NT2/D1 (cell line): ENCODE measurements at places on chromosomes 6 and 20.

DNA sequence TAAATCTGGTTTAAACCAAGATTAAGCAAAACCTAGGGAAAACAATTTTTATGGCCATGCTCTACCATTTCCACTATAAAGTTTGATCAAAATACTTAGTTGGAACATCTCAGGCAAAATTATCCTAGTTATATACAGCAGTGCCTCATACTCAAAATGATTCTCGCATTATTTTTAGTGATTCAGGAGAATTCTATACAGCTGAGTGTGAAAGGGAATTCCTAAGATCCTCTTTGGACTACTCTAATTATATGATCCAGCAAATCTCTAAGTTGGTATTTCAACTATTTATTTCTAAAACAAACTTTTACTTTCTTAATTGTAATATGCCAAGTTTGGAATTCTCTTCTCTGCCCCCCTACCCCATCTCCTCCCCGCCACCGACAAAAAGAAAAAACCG lies 8.6 kb downstream of the DTNBP1 start:
- no peak for DNase-seq

- DNase-seq = peak; percentile 13
Measured at GRCh38 chr6:56842686-56843475, 112.0 kb upstream of the BEND6 start.

DNA sequence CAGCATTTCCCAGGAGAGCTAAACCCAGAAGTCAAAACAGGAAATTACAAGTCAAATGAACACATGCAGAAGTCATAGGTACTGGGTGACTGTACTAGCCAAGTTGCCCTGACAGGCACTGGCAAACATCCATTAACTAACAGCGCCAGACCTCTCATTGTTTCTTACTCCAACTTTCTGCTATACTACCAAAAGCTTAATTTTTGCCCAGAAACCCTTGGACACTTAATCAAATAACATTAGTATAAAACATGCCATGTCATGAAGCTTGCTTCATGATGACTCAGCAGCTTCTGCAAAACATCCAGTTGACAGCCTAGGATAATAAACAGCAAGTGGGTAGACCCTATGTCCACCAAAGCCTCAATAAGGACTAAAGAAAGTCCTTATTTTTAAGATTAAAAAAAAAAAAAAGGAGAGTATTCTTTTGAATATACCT lies 3.5 kb downstream of the NUP153 start:
- no peak for DNase-seq

DNA sequence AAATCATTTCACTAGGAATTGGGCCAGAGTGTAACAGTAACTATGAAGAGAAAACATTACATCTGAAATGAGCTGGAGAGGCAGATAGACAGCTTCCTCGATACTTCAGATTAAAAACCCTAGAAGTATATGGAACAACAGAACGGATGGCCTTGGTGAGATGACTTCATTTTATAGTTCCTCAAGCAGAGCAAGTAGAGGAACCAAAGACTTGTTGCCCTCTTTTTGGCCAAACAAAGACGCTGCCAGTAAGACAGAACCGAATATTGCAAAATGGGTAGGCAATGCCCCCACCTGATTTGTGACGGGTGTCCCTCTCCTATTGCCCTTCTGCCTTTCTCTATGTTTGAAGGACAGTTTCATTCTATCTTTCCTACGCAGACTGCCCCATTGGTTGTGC lies 53.5 kb downstream of the AGPAT4 start:
- no peak for DNase-seq

GRCh38 chr6:32168350-32168749 lies 4.0 kb downstream of the EGFL8 start:
- no peak for DNase-seq

DNA sequence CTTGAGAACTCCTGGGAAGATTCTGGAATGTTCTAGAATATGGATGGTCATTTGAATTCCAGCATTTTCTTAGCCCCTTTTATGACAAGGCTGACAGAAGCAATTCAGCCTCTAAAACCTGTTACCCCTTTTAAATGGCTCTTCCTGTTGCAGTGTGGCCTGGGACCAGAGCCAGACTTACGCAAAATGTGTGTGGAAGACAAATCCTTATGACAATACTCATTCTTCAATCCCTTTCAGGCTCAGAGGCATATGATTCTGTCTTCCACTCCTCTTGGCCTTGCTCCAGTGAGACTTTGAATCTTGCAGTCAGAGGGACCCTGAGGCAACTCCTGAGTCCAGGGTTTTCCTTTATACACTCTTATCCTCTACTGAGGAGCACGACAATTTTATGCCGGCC lies 287.0 kb downstream of the CLIC5 start:
- DNase-seq = no peak

GRCh38 chr6:119027465-119027864 lies 51.0 kb downstream of the FAM184A start:
- no peak for DNase-seq

DNA sequence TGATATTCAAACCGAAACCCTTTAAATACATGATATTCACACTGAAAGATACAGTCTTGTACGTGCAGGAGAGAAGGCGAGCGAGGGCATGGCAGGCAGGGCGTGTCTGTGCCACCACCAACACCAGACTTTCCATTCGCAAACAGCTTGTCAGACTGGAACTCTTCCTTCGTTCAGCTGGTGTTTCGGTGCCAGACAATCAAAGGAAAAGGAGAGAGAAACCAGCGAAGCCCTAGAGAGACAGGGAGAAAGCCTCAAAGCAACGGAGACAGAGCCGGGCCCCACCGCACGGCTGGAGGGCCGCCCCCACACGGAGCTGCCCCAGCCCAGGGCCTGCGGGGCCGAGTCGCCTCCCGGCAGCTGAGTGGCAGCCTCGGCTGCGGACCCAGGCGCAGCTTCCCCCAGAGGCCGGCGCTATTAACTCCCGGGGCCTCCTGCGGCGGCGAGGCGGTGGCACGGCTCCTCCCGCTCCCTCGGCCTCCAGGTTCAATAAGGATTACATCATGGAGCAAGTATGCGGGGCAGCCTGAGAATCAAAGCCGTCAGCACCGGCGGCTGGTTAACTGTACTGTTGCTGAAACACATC lies 32.1 kb upstream of the NR2E1 start:
- peak; percentile 84 for DNase-seq

DNA sequence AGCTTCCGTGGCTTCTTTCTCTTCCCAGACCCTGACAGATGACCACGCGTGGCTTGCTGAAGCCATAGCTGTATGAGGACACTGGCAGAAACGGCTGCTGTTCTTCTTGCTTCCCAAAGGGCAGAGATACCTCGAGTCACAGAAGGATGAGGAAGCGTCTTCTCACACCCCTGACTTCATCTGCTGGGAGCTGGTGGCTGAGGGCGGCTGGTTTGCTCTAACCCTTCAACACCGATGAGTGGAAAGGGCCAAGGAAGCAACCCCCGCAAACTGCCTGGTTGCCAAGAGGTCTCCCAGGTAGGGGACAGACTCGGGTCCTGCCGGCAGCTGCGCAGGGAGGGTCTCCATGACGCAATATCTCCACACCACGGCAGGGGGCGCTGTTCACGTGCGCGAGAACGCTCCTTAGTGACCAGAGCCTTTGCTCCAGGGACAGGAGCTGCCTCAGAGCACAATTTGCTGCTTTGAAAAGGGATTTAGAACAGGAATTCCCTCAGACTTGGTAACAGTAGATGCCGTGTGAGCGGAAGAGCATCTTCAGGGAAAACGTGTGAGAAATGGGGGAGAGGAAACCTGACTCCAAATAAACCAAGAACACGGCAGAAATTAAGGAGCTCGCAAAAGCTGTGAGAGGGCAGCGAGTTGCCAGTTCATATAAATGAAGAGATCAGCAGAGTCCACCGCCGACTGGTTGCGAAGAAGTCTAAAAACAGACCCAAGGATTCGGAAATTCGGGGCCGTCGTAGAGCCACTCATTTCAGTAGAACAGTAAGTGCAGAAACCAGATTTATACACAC lies 80.2 kb downstream of the ERMARD start:
- DNase-seq = peak; percentile 58

DNA sequence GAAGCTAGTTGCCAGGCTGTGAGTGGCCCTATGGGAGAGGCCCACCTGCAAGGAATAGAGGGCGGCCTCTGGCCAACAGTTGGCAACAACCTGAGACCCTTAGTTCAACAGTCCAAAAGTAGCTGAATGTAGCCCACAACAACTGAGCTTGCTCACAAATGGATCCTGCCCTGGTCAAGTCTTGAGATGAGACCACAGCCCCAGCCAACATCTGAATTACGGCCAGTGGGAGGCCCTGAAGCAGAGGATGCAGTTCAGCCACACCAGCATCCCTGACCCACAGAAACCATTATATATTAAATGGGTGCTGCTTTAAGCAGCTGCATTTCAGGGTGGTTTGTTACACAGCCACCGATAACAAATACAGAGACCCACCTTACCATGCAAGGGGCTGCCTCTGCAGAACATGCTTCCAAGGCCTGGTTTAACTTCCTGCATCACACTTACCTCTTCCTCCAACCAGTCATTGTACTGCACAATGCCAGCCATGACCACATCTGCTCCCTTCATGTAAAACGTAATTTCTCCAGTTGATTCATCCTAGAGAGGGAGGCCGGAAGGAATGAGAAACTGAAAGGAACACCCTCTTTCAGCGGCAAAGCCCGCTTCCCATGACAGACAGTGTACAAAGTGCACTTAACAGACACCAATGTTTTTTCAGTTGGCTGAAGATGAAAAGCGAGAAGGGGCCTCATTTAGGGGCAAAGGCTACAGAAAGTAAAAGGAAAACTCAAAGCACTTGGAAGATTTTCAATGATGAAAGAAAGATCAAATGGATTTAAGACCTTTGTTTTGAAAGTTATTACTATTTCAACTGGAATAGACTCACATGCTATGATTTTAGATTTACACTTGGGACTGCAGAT lies 86.2 kb upstream of the NFATC2 start:
- DNase-seq = no peak

GRCh38 chr20:63884506-63885263 lies 10.2 kb upstream of the DNAJC5 start:
- DNase-seq = no peak

- DNase-seq = no peak
Measured at GRCh38 chr6:77397561-77397960, 65.7 kb downstream of the HTR1B start.

DNA sequence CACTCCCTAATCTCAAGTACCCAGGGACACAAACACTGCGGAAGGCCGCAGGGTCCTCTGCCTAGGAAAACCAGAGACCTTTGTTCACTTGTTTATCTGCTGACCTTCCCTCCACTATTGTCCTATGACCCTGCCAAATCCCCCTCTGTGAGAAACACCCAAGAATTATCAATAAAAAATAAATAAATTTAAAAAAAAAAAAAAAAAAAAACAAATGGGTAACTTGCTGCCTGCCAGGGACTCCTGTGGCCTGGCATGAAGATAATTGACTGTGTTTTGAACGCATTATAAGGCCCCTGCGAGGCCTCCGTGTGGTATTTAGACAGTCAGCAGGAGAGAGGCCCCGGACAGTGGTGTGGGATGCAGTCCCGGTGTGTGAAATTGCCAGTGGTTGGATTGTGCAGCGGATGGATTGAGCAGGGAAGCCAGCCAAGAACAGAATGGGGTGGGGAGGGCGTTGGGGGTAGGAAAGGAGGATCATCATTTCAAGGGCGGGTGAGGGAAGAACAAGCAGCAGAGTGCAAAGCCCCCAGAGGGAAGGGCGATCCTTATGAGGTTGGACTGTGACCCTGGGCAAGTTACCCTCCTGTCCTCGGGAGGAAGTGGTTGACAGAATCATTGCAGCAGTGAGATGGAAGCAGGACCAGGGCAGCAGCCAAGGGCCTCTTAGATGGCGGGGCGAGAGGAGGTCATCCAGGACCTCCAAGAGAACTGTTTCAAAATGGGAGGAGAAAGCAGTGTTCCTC lies 43.3 kb downstream of the PPARD start:
- no peak for DNase-seq

DNA sequence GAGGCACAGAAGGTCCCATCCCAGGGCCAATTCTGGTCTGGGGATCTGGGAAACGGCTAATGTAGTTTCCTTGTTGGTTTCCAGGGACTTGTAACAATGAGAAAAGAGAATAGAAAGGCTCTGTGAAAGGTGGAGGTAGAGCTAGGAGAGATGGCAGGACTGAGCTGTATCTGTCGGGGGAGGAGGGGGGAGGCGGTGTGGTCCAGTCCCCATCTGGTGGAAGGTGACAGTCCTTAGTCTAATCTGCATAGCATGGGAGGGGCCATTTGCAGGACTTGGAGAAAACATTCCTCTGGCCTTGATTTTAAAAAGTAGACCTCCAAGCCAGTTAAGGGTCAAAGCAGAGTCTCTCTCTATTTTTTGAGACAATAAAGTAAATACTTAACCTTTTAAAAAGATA lies 137.1 kb downstream of the DNAH8 start:
- DNase-seq = no peak

GRCh38 chr6:7176208-7176607 lies 68.4 kb downstream of the RREB1 start:
- DNase-seq = no peak

GRCh38 chr6:89580997-89581666 lies 57.4 kb downstream of the LYRM2 start:
- no peak for DNase-seq

DNA sequence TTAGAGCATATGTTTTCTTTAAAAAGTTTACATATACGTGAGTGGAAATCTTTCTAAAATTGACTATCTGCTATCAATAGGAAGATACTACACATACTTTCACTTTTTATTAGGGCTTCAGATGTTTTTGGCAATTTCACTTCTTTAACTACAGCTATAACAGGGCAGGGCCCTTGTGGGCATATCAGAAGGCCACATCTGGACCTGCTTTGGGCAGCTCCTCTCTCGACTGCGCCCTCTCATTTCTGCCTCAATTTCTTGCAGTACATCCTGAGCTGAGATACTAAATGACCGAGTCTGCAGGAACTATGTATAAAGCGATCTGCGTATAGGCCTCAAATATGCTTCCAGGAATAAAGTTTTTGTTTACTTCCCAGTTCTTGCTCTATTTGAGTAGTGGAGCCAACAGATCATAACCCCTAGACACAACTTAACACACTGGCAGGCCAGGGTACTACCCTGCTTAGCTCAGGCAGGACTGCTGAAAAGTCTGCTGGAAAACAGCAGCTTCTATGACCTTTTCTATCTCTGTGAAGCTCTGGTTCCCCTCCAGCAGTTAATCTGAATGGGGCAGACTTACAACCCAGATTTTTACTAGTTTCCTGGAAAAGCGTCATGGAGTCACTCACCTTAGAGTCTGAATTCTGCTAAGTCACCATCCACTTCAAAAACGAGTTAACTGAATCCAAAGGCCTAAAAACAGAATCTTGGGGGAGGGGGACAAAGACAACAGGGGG lies 12.7 kb downstream of the GCLC start:
- no peak for DNase-seq

- peak; percentile 52 for DNase-seq
Measured at GRCh38 chr20:8811801-8812594, 256.9 kb upstream of the PLCB4 start.

DNA sequence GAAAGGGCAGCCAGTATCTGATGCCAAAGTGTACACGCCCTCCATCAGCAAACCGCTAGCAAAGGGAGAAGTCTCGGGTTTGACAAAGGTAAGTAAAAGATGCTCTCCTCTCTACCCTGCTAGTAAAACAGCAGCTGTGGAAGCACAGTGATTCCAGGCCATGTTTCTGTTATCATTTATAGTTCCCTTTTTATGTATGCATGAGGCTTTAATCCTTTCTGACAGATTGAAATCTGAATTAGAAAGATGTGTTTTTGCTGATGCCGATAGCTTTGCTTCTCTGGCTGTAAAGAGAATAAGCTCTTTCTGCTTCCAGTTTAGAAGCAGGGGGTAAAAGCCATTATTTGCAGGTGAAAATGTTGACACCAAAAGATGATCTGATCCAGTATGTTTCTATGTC lies 392.4 kb upstream of the SOX4 start:
- DNase-seq = no peak

- DNase-seq = no peak
Measured at GRCh38 chr20:59242714-59243626, 57.4 kb upstream of the EDN3 start.

GRCh38 chr6:96649926-96650325 lies 87.0 kb downstream of the FHL5 start:
- DNase-seq = no peak
